Activated CD8-positive, alpha-beta memory T cell treated with anti-CD3 and anti-CD28 coated beads for 48 hours (primary cell): ENCODE measurements at places on chromosomes 6 and 20.

- DNase-seq = no peak
Measured at GRCh38 chr20:12916699-12917098, 92.1 kb upstream of the SPTLC3 start.

GRCh38 chr6:33987531-33988021, 158.3 kb downstream of the GRM4 start:
- DNase-seq = no peak

GRCh38 chr6:130593200-130593599, 227.4 kb downstream of the TMEM200A start:
- DNase-seq = no peak

GRCh38 chr20:15113144-15113773, 775.8 kb upstream of the FLRT3 start:
- no peak for DNase-seq

DNA sequence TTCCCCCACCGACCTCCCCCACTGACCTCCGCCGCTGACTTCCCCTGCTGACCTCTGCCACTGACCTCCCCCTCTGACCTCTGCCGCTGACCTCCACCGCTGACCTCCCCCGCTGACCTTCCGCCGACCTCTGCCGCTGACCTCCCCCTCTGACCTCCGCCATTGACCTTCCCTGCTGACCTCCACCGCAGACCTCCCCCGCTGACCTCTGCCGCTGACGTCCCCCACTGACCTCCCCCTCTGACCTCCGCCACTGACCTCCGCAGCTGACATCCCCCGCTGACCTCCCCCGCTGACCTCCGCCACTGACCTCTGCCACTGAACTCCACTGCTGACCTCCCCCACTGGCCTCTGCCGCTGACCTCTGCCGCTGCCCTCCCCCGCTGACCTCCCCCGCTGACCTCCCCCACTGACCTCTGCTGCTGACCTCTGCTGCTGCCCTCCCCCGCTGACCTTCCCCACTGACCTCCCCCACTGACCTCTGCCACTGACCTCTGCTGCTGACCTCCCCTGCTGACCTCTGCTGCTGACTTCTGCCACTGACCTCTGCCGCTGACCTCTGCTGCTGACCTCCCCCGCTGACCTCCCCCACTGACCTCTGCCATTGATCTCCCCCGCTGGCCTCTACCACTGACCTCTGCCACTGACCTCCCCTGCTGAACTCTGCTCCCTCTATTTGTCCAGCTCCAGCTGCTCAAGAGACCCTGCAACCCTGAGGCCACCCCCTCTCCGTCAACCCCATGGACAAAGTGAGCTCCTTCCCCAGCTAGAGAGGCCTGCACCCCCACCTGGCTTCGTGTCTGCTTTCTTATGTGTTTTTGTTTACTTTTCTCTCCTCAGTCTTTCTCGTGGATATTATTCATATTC, 91.4 kb upstream of the AFDN start:
- no peak for DNase-seq

DNA sequence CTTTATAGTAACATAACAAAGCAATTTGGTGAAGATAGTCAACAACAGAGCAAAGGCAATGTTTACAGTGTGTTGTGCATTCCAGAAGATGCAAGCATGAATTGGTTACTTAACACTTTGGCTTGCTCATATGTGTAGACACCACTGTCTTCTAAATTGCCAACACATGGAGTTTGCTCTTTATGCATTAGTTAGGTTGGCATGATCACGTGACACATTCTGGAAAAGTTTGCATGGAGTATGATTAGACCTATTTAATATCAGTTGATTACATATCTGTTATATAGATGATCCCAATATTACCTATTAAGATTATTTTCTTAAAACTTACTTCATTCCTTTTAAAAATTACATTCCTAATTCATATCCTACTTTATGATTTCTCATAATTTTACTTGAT, 197.6 kb downstream of the RIMS1 start:
- DNase-seq = no peak

DNA sequence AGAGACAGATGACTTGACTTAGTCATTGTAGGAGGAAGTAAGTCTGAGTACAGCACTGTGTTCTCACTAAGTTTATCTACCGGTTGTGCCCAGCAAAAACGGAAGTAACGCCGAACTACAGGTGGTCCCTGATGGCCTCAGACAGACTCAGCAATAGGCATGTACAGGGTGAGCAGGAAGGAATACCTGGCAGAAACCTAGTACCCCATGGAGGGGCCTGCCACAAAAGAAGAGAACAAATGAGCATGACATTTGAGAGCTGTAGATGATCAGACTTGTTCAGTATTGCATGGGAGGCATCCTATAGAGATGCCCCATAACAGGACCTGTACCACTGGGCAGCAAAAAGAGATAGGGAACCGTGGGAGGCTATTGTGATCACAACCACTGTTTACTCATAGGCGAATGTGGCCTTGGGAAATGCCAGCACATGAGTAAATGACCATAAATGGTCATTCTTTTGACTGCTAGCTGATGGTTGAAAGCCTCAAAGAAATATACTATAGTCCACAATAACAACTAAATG, 106.4 kb upstream of the TAB2 start:
- DNase-seq = no peak

DNA sequence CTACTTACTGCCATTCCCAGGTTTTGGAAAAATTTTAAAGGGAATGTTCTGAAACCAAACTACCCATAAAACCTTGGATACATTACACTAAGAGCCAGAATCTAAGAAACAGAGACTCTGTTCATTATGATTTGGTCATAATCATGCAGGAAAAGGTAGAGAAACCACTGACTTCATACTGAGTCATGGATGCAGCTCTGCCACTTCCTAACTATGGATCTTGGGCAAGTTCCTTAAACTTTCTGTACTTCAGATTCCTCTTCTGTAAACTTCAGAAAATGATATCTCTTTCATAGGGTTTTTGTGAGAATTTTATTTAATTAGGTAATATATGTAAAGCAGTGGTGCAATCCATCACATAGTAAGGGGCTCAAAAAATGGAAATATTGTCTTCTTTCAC, 20.0 kb downstream of the PLA2G7 start:
- no peak for DNase-seq

DNA sequence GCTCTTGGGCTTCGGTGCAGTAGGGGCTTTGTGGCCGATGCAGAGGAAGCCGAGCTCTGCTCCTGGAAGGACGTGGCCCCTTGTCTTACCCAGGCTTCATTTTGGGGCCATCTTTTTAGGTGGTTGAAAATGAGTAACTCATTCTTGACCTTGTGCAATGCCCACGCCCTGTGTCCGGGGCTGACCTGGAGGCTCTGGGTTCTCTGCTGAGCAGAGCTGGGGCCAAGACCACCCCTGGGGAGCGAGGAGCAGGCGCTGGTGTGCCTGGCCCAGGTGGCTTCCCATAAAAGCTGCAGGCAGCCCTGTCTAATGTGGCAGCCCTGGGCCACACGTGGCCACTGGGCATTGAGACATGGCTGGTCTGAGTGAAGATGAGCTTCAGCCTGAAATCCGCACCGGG, 25.7 kb downstream of the NTSR1 start:
- no peak for DNase-seq

GRCh38 chr6:90397929-90398674, 101.5 kb upstream of the BACH2 start:
- no peak for DNase-seq

DNA sequence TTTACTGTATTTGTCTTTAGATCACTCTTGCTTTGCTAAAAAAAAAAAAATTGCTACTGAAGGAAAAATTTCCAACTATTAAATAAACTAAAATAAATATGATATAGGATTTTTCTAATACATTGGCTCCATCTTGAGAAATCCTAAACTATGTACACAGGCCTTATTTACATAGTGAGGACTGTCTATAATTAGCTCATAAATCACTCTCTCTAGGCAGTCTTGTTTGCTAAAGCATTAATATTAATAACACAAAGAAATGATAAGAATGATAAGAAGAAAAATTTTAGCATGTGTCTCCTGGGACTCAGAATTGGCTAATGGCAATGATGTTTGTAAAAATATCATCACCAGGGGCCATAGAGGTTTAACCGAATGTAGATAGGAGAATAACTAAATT, 13.3 kb upstream of the CRYBG1 start:
- no peak for DNase-seq

DNA sequence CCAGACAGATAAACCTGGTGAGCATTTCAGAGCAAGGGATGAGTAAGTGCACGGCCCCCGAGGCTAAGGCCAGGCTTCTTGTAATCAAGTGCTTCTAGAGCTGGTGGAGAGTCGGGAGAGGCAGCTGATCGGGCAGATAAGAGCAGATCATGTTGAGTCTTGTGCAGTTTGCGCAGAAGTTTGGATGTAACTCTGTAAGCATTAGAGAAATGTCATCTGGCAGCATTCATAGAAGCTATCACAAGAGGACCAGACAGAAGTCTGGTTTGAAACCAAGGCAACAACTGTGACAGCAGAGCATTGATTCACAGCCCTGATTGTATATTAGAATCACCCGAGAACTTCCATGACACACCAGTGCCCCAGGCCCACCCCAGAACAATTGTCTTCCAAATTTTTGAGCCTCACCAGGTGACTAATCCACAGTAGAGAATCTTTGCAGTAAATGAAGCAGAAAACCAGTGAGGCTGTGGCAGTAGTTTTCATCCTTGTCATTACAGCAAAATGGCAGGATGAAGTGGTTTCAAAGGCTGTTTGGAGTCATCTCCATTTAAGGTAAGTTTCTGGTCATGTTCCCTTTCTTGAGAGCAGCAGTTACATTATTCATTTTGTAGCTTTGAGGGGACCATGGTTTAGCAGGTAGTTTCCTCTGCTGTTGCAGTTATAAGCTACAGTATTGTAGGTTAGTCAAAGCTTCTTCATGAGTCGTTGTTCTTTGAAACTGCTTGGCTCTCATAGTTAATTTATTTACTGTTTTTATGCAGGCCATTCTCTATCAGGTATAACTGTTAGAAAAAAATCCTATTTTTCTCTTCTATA, 84.1 kb downstream of the RNF217 start:
- no peak for DNase-seq

GRCh38 chr20:32538526-32538939, 46.6 kb downstream of the NOL4L start:
- DNase-seq = no peak

DNA sequence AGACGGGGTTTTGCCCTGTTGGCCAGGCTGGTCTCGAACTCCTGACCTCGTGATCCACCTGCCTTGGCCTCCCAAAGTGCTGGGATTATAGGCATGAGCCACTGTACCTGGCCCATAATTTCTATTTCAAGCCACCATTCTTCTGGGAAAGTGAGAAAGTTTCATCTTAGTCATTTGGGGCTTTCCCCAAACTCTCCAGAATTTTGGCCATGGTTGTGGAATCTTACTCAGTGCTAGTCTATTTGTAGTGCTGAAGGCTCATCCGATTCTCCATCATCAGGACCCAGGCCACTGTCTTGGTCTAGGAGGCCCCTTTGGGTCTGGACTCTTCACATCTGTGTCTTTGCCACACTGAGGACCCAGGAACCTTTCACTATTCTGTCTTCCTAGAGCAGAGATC, 164.9 kb downstream of the EYA2 start:
- no peak for DNase-seq

DNA sequence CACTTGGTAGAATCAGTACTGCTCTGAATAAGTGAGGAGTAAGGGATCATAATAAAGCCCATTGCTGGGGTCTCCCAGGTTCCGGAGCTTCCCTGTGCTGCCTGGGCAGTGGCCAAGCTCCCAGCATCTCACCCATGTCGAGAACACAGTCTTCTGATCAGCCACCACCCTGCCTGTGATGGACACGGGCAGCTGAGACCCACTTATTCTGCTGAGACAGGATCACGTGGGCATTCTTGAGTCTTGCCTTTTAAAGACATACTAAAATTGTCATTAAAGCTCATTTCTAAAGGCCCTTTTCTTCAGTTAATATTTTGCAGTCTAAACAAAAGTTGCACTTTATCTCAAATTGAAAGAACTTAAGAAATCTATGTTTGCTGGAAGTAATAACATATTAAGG, 42.7 kb upstream of the SLC22A2 start:
- no peak for DNase-seq

GRCh38 chr6:25341203-25341552, 62.0 kb downstream of the CARMIL1 start:
- DNase-seq = no peak

- no peak for DNase-seq
Measured at GRCh38 chr6:2055911-2056310, 189.5 kb downstream of the GMDS start.

DNA sequence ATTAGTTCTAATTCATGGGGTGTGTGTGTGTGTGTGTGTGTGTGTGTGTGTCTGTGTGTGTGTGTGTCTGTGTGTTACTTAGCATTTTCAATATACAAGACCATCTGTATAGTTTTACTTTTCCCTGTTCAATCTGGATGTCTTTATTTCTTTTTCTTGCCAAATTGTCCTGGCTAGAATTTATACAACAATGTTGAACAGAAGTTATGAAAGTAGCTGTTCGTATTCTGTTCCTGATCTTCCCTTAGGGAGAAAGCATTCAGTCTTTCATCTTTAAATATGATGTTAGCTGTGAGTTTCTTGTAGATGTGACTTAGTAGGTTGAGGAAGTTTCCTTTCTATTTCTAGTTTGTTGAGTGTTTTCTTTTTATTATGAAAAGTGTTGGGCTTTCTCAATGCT, 334.7 kb upstream of the RNF24 start:
- DNase-seq = no peak

DNA sequence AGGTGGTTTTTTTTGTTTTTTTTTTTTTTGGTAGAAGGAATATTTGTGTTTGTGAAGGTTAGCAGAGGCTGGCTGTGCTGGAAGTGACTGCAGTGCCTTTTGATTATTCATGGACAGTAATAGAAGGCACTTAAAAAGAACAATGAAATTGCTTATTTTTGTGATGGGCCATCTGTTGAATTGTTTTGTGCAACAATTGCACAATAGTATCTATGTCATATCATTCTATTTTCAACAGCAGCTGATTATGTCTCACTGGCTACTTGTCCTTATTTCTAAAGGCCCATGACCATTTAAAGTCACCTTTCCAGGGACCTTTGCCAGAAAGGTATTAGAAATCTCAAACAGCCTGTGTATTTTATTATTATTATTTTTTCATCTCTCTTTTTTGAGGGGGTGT, 70.6 kb downstream of the AFG1L start:
- DNase-seq = no peak

DNA sequence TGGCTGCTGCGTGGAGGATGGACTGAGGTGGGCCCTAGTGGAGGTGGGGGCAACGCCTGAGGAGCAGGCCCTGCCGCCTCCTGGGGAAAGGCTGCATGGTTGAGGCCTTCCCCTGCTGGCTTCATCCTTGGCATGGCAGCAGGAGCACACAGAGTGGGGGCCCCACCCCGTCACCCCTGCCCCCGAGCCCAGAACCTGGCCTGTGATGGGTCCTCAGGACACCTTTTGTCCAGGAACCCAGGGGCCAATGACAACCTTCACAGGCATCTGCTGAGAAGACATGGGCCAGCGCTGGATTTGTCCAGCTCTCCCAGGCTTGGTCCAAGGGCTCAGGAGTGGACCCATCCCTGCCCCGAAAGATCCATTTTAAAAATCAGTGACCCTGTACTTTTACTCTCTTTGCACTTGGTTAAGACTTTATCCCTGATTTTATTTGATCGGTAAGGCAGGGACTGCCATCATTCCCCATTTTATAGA, 575 bp upstream of the SLC17A9 start:
- DNase-seq = no peak

GRCh38 chr20:57040924-57041323, 225.5 kb downstream of the BMP7 start:
- DNase-seq = no peak
